T-helper 2 cell treated with Interferon-gamma antibody and Interleukin-4, amounts not matched to agents 100 ng/mL and 5 ng/mL, for 36 hours (primary cell): ENCODE measurements at places on chromosomes 13 and 19. TPM values are rescaled to one million over a fixed set of nuclear protein-coding genes. Genes with fewer than 3 reads are reported as not detected.

ZNF296 gene
- total RNA-seq: 4.1 and 5.0 TPM in 2 replicates

TEKTIP1 gene
- 4.5 TPM in 2 replicates for total RNA-seq

PRTN3 gene
- total RNA-seq: not detected in 2 replicates

CLEC17A gene
- total RNA-seq: not detected in 2 replicates

LAIR1 gene
- 81.2 and 82.9 TPM in 2 replicates for total RNA-seq

FCHO1 gene
- total RNA-seq: 84.7 and 85.4 TPM in 2 replicates

PTH2 gene
- not detected in 2 replicates for total RNA-seq

PSG7 gene
- total RNA-seq: not detected in 2 replicates

NOVA2 gene
- 0.02 and 0.09 TPM in 2 replicates for total RNA-seq

ACER1 gene
- total RNA-seq: 0.11 and 0.18 TPM in 2 replicates

CYP2F1 gene
- total RNA-seq: not detected in 2 replicates

NLRP7 gene
- not detected in 2 replicates for total RNA-seq

ZNF730 gene
- total RNA-seq: 0.34 and 0.61 TPM in 2 replicates

NKG7 gene
- total RNA-seq: 135 and 136 TPM in 2 replicates

GSK3A gene
- total RNA-seq: 49.1 and 49.4 TPM in 2 replicates

PCDH17 gene
- not detected in 2 replicates for total RNA-seq

PRX gene
- 0.77 and 0.80 TPM in 2 replicates for total RNA-seq

HSD11B1L gene
- 1.1 and 1.5 TPM in 2 replicates for total RNA-seq

IL12RB1 gene
- 93.4 and 93.9 TPM in 2 replicates for total RNA-seq

ZNF681 gene
- total RNA-seq: 3.7 and 3.8 TPM in 2 replicates

GPC5 gene
- not detected in 2 replicates for total RNA-seq

ADPRHL1 gene
- total RNA-seq: 0.98 TPM in 2 replicates

MIA gene
- total RNA-seq: 0.57 and 0.59 TPM in 2 replicates

LRP3 gene
- 0.25 and 0.84 TPM in 2 replicates for total RNA-seq

FGF21 gene
- total RNA-seq: not detected in 2 replicates

HCST gene
- 93.1 and 96.2 TPM in 2 replicates for total RNA-seq

MCEMP1 gene
- not detected in 2 replicates for total RNA-seq

ICAM3 gene
- total RNA-seq: 183 and 185 TPM in 2 replicates

ANGPTL8 gene
- total RNA-seq: not detected in 2 replicates

PDE4C gene
- total RNA-seq: not detected in 2 replicates

ZNF559 gene
- total RNA-seq: 11.3 and 12.2 TPM in 2 replicates

POLR1G gene
- total RNA-seq: 9.1 and 9.7 TPM in 2 replicates

CALR3 gene
- total RNA-seq: 0.18 TPM in 1 of 2 replicates, not detected in the other

CBY2 gene
- 0.36 TPM in 1 of 2 replicates, not detected in the other for total RNA-seq

TPTE2 gene
- total RNA-seq: 0.14 TPM in 1 of 2 replicates, not detected in the other

PGLYRP1 gene
- not detected in 2 replicates for total RNA-seq

GIPC1 gene
- 36.8 and 38.0 TPM in 2 replicates for total RNA-seq

C19orf73 gene
- total RNA-seq: 0.61 and 0.68 TPM in 2 replicates

ACOD1 gene
- not detected in 2 replicates for total RNA-seq
